ENCODE measurements at places on chromosomes 2 and 18. TPM values are rescaled to one million over a fixed set of nuclear protein-coding genes. Genes with fewer than 3 reads are reported as not detected.

Gene ARHGAP25
- total RNA-seq, result 9.5 TPM

Gene CDK15
- 0.07 TPM for total RNA-seq

Gene MYO7B
- total RNA-seq, result 0.13 TPM

Gene NDUFV2
- total RNA-seq, result 191 TPM

Gene RESP18
- not detected for total RNA-seq

Gene COL4A3
- total RNA-seq, result 12.7 TPM

Gene CYRIA
- total RNA-seq, result 21.3 TPM

Gene ADCYAP1
- total RNA-seq, result not detected

Gene MXD1
- 6.8 TPM for total RNA-seq

- no peaks in the 10 kb centered on the region for H3K27me3 ChIP-seq
- no peak for DNase-seq
- no peaks in the 10 kb centered on the region for H3K4me1 ChIP-seq
- H3K36me3 ChIP-seq, result no peaks in the 10 kb centered on the region
- H3K4me3 ChIP-seq, result no peak overlapping the region
Observed at GRCh38 chr18:75527848-75528685, 100.6 kb upstream of the SMIM21 start.

DNA sequence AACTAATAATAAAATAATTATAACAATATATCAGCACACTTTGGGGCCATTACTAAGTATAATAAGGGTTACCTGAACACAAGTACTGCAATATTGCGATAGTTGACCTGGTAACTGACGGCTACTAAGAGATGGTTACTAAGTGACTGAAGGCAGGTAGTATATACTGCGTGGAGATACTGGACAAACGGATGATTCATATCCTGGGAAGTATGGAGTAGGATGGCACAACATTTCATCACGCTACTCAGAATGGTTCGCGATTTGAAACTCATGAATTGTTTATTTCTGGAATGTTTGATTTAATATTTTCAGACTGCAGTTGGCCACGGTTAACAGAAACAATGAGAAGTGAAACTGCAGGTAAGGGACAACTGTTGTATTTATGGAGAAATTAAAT lies 39.5 kb upstream of the FLACC1 start:
- no peaks in the 10 kb centered on the region for H3K4me1 ChIP-seq
- no peak for DNase-seq
- no peaks in the 10 kb centered on the region for H3K27me3 ChIP-seq
- no peak overlapping the region for H3K27ac ChIP-seq

- no peaks in the 10 kb centered on the region for H3K36me3 ChIP-seq
- H3K4me1 ChIP-seq, result no peaks in the 10 kb centered on the region
- no peak overlapping the region for H3K27ac ChIP-seq
- no peaks in the 10 kb centered on the region for H3K27me3 ChIP-seq
- no peak overlapping the region for H3K4me3 ChIP-seq
- DNase-seq, result no peak
Observed at GRCh38 chr18:57048351-57048750, 98.5 kb upstream of the BOD1L2 start.

DNA sequence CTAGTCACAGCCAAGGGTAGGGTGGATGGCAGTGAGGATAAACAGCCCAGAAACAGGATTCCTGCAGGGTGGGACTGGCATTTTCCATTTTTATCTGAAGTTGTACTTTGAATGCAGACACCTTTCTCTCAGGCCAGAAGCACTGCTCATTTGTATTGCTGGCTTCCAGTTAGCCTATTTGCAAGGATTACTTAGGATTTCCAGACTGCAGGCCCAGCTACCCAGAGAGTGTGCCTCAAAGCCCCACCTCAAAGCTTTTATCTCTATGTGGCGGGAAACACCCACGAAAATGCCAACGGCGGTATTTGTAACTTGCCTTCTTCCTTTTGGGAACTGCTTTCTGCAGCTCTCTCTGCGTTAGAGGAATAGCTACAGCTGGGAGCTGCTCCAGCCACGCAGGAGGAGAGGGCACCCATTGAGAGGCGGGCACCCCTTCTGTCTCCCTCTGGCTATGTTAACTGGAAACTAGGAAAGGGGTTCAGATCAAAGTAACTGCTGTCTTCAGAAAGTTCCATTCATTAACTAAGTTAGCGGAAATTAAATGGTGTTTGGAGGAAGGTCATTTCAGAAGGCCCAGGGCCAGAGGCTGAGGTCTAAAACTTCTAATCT lies 144.9 kb downstream of the TGIF1 start:
- no peaks in the 10 kb centered on the region for H3K27me3 ChIP-seq
- peak overlapping the region; percentile 1 for H3K4me3 ChIP-seq

DNA sequence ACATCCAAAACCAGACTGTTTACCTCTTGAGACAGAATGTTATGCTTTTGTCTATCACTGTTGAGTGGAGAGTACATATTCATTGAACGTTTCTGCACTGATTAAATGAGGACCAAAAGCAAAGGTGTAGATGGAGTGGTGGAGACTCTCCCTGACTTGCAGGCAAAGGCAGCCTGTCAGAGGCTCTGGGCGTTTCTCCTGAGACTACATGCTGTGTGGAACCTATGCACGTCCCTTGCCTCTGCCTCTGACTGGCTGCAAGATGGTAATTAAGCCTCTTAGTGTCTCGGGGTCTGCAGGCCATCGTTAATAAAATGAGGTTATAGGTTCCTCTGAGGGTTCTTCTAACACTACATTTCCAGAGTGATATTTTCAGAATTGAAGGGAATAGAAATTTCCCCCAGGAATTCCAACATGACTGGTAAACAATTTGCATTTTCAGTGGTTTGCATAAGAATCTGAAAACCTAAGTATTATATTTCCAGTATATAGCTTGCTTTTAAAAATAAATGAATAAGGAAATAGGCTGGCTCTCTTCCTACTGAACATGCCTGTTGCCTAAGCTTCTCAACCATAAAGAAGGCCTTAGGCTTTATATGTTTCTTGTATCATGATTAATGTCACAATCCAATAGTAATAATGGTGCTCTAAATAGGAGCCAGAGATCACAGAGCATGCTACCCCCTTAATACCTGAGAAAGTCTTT lies 107.4 kb downstream of the FTCDNL1 start:
- no peaks in the 10 kb centered on the region for H3K27me3 ChIP-seq
- peaks cover 15% of the 10 kb centered on the region for H3K4me1 ChIP-seq
- DNase-seq, result no peak
- H3K36me3 ChIP-seq, result no peaks in the 10 kb centered on the region

GRCh38 chr2:191690327-191690726 lies 12.4 kb downstream of the NABP1 start:
- H3K36me3 ChIP-seq, result peaks cover 19% of the 10 kb centered on the region
- H3K27me3 ChIP-seq, result no peaks in the 10 kb centered on the region
- no peak overlapping the region for H3K27ac ChIP-seq
- H3K4me3 ChIP-seq, result no peak overlapping the region
- no peak for DNase-seq

- DNase-seq, result no peak
- H3K27ac ChIP-seq, result no peak overlapping the region
- no peaks in the 10 kb centered on the region for H3K27me3 ChIP-seq
- H3K4me1 ChIP-seq, result no peaks in the 10 kb centered on the region
Observed at GRCh38 chr2:230685178-230685577, 27.5 kb upstream of the CAB39 start.

- no peak overlapping the region for H3K27ac ChIP-seq
- DNase-seq, result peak; percentile 85
- no peaks in the 10 kb centered on the region for H3K36me3 ChIP-seq
- no peaks in the 10 kb centered on the region for H3K4me1 ChIP-seq
- H3K4me3 ChIP-seq, result no peak overlapping the region
Observed at GRCh38 chr18:35355140-35355618, 11.0 kb upstream of the ZNF24 start.

- no peak overlapping the region for H3K4me3 ChIP-seq
- no peak overlapping the region for H3K27ac ChIP-seq
- no peaks in the 10 kb centered on the region for H3K27me3 ChIP-seq
- no peak for DNase-seq
Observed at GRCh38 chr2:95677346-95677745, 85.5 kb downstream of the TRIM43 start.

- H3K27me3 ChIP-seq, result no peaks in the 10 kb centered on the region
- H3K36me3 ChIP-seq, result no peaks in the 10 kb centered on the region
- H3K4me1 ChIP-seq, result peaks cover 11% of the 10 kb centered on the region
- no peak overlapping the region for H3K27ac ChIP-seq
Observed at GRCh38 chr2:10775831-10776230, 36.8 kb downstream of the PDIA6 start.

DNA sequence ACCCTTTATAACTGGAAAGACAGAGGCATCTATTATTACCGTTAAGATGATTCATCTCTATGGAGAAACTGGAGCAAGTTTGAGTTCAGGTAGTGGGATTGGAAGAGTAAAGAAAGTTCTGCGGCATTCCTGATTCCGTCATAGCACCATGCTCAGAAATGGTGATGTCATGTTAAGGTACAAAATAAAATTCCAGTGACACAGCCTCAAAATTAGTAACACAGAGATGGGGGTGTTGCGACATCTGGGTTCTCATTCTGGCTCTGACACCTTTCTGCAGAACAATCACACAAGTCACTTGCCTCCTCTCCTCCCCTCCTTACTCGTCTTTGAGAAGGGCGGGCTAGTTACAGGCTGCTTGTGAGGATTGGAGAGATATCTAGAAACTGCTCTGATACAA lies 105.7 kb downstream of the DPP10 start:
- no peaks in the 10 kb centered on the region for H3K27me3 ChIP-seq
- H3K36me3 ChIP-seq, result no peaks in the 10 kb centered on the region
- no peak overlapping the region for H3K27ac ChIP-seq
- DNase-seq, result no peak

GRCh38 chr2:218805627-218806026 lies 23.7 kb downstream of the CYP27A1 start:
- no peak for DNase-seq
- H3K27me3 ChIP-seq, result no peaks in the 10 kb centered on the region
- no peaks in the 10 kb centered on the region for H3K36me3 ChIP-seq

DNA sequence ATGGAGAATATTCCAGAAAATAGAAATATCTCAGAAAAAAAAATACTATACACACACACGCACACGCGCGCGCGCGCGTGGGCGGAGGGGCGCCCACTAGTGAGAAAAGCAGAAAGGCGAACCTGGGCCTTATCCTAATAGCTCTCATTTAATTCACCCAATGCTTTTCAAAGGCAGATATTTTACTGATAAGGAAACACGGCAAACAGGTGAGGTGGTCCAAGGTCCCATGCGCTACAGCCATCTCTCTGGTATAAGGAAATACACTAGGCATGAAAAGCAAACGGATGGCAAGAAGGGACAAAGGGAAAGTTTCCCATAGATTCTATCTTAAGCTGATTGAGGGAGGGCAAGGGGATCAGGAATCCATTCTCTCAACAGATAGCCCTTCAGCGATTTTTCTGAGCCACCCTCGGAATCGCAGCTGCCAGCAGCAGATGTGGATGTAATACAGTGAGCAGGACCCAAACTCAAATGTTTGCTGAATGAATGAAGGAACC lies 136.7 kb downstream of the TMEM247 start:
- peak overlapping the region; percentile 93 for H3K4me3 ChIP-seq
- H3K27ac ChIP-seq, result peak overlapping the region; percentile 92
- peaks cover 26% of the 10 kb centered on the region for H3K4me1 ChIP-seq
- no peaks in the 10 kb centered on the region for H3K27me3 ChIP-seq
- DNase-seq, result no peak

Data from adrenal gland (tissue), 19 donors.